Activated naive CD8-positive, alpha-beta T cell treated with anti-CD3 and anti-CD28 coated beads, Interleukin-2, amount 50 U/mL, for 16 hours (primary cell): ENCODE measurements at places on chromosomes 16 and 17.

GRCh38 chr16:178668-179015 is 1.6 kb upstream of the HBQ1 start:
- no peak for DNase-seq

DNA sequence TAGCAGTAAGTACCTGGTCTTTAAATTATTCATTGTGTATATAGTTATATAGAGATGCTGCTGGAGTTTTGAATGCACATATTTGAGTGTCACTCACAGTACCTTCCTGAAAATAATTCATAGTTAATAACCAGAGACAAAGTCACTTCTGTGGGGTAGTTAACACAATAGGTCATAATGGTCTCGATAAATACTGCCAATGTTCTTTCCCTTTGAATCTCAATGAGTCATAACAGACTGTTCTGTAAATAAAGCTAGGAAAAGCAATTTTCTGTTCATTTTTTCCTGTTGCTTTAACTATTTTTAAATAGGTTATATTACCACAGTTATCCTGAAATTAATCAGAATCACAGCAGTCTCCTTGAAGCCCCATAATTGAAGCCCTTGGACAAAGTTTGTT is 87.2 kb downstream of the MAP2K4 start:
- no peak for DNase-seq

DNA sequence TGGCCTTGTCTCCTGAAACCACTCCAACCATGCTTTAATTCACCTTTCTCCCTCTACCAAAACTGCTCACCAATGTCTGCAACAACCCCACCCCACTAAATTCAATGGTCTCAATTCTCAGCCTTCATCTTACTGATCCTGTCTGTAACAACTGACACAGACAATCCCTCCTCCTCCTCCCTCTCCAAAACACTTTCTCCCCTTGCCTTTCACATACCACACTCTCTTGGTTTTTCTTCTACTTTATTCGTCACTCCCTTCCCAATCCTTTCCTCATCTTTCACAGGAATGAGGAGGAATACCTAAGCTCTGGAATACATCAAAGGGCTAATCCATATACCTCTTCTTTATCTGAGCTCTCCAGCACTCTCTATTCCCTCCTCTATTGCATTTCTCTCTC is 65.4 kb downstream of the STH start:
- DNase-seq: no peak

- no peak for DNase-seq
These were observed 26.4 kb downstream of the ARHGAP17 start for GRCh38 chr16:24988593-24989338.

- DNase-seq: no peak
These were observed 18.9 kb downstream of the KPNA2 start for GRCh38 chr17:68054296-68054900.

GRCh38 chr17:60528828-60529227 is 2.8 kb upstream of the APPBP2 start:
- DNase-seq: no peak

- no peak for DNase-seq
These were observed 1.4 kb downstream of the NFAT5 start for GRCh38 chr16:69566981-69567680.

- DNase-seq: no peak
These were observed 40.8 kb downstream of the MRTFB start for GRCh38 chr16:14111713-14112538.

- no peak for DNase-seq
These were observed 31.7 kb downstream of the SOCS1 start for GRCh38 chr16:11224096-11224893.

- no peak for DNase-seq
These were observed 5.4 kb downstream of the LRRC75A start for GRCh38 chr17:16486373-16487250.

DNA sequence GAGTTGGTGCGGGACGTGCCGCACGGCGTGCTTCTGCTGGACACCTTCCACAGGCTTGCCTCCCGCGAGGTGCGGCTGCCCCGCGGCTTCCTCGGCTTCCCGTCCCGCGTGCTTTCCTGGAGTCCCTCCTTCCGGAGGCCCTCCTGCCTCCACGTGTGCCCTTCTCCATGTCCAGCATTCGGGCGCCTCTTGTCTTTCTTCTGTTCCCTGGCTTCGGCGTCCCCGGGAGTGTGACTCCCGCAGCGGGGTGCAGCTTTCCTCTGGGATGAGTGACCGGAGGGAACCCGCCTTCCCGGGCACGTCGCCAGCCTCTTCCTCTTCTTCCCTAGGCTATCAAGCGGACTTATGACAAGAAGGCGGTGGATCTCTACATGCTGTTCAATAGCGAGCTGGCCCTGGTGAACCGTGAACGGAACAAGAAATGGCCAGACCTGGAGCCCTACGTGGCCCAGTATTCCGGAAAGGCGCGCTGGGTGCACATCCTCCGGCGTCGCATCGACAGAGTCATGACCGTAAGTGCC is 23.0 kb downstream of the DNAH2 start:
- DNase-seq: no peak

DNA sequence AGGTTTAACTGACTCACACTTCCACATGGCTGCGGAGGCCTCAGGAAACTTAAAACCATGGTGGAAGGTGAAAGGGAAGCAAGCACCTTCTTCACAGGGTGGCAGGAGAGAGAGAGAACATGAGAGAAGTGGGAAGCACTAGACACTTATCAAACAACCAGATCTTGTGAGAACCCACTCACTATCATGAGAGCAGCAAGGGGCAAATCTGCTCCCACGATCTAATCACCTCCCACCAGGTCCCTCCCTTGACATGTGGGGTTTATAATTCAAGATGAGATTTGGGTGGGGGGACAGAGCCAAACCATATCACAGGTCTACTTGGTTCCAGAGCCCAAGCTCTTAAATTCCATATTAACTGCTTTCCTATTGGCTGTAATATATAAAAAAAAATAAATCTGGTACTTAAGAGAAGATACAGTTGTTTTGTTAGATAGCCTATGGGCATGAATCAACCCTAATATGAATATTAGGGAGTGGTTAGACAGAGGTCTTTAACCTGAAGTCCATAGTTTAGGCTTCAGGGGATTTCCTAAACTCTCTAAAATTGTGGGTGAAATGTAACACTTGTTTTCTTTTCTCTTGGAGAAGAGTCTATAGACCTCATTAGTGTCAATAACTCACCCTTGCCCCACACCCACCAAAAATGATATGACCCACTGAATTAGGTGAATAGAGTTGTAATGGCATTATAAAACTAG is 56.7 kb downstream of the SKAP1 start:
- DNase-seq: no peak
